ENCODE measurements at places on chromosomes 2 and 18.

DNA sequence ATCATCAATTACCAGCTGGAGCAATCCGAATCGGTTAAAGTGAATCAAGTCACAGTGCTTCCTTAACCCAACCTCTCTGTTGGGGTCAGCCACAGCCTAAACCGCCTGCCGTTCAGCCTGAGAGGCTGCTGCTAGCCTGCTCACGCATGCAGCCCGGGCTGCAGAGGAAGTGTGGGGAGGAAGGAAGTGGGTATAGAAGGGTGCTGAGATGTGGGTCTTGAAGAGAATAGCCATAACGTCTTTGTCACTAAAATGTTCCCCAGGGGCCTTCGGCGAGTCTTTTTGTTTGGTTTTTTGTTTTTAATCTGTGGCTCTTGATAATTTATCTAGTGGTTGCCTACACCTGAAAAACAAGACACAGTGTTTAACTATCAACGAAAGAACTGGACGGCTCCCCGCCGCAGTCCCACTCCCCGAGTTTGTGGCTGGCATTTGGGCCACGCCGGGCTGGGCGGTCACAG, 496 bp upstream of the ITGA4 start:
- peak; percentile 19 for DNase-seq

DNA sequence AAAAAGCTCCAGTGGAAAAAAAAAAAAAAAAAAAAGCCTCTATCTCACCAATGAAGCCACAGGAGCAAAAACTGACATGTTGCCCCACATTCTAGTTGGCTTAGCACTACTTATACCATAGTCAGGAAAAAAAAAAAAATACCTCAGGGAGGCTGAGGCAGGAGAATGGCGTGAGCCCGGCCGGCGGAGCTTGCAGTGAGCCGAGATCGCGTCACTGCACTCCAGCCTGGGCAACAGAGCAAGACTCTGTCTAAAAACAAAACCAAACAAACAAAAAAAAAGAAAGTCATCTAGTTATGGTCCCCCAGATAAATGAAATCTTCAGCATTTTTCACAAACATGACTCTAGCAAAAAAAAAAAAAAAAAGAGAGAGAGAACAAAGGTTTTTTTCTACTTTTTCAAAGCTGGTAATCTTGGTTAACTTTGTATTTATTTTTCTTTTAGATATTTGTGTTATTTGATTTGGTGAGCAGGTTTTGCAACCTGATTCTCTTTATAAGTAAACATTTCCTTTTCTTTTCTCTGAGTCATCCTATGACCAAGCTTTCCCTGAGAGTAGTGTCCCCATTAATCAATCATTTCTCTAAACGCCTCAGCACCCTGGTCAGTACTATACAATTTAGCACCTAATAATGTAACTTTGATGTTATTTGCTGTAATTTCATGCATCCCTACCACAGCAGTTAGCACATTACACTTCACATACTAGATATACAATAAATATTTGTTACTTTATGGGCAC, 273.7 kb upstream of the PIK3C3 start:
- DNase-seq, result no peak

GRCh38 chr18:58769321-58769720, 95.4 kb upstream of the ZNF532 start:
- DNase-seq, result no peak

GRCh38 chr2:85695121-85695520, 963 bp downstream of the GNLY start:
- DNase-seq, result no peak

- DNase-seq, result no peak
Measured at GRCh38 chr2:172893671-172894070, 158.0 kb downstream of the RAPGEF4 start.

DNA sequence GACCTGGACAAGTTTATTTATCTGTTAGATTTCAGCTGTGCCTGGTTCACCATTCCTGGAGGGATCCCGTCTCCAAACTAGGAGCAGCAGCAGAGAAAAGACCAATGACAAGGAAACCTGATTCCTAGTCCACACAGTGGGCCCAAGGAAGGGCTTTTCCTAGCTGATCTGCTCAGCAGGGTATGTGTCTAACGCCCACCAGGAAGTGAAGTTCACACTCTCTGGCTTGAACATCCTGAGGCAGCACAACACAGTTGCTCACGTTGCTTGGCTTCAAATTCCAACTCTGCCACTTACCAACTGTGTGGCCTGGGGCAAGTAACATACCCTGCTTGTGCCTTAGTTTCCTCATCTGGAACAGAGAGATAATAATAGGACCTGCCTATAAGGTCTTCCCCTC, 42.9 kb downstream of the XDH start:
- DNase-seq, result no peak

- DNase-seq, result no peak
Measured at GRCh38 chr18:23550898-23551297, 35.4 kb downstream of the NPC1 start.

DNA sequence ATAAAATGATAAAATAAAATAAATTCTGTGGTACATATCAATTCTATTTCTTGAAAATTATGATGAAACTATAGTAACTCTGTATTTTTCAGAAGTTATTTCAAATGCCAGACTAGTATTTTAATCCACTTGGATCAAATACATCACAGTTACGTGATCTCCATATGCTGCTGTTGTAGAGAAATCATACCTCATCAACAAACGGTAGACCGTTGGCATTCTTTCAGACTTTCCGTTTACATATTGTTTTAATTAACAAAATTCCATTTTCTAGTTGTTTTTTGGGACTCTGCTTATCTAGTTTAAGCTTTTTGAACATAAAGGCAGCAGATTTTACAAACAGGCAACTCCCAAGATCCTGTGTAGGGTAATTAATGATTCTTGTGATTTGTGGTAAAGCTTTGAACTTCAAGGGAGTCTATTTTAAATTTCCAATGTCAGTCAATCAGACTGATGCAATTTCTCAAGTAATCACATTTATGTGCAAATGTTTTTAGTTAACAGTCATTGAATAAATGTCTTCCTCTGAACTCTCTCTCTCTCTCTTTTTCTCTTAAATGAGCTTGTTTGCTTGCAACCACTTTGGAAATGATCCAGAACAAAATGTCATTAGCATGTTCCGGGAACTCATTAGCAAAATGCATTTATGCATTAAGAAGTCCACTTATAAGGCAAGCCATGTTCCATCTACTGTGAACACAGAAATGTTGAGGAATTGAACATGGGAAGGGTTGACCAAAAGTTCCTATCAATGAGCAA, 31.8 kb downstream of the NYAP2 start:
- DNase-seq, result no peak

DNA sequence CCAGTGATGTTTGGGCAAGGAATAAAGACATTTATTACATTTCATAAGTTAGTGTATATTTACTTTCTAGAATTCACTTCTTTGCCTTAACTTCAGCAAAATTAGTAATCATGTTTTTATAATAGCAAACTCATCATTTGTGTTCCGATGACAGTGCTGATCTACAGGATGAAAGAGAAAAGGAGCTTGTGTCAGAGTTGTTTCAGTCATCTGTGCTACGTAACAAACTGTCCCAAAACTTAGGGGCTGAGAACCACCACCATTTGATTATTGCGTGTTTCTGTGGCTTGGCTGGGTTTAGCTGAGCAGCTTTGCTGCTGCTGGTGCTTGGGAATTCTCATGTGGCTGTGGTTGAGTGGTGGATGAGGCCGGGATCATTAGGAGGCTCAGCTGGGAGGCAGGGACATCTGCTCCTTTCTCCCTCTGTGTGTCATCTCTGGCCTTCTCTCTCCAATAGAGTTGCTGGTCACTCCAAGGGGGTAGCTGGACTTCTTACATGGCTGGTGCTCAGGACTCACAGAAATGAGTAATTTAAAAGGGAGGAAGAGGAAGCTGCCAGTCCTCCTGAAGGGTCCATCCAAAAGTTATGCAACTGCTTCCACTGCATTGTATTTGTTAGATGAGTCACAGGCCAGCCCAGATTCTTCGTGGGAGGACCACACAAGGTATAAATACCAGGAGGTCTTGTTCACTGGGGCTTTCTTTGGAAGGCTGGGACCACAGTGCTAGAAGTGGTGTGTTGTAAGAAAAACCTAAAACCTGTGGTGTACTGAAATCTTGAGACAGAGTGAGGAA, 43.4 kb upstream of the HAAO start:
- no peak for DNase-seq

- DNase-seq, result no peak
Measured at GRCh38 chr2:151730262-151730975, 3.9 kb downstream of the NEB start.

- no peak for DNase-seq
Measured at GRCh38 chr2:184577743-184578142, 20.6 kb upstream of the ZNF804A start.

DNA sequence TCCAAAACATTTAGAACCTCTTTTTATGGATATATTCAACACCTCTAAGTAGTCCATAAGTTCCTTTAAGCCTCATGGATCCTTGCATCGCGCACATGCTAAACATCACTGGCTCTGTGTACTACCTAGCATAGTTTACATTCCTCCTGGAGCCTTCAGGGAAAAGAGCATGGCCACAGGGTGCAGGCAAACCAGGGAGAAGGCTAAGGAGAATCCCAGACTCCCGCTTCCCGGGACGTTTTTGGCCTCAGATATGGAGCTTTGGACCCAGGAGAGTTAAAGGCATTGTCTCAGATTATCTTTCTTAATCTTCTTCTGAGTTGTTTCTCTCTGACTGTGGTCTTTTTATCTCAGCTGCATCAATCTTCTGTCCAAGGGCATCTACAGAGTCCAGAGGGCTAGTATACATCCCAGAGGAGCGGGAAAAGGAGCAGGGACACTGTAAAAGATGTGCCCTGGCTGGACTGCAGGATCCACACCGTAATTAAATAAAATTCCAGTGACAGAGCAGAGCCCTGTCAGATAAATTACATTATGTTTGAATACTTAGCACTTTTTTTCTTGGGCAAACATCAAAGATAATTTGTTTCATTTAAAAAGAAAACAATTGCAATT, 36.9 kb downstream of the RIT2 start:
- DNase-seq, result no peak
